Bone marrow (tissue), 2 donors: ENCODE measurements at places on chromosomes 1 and 21.

GRCh38 chr1:94144836-94145235 is 23.9 kb upstream of the ABCA4 start:
- DNase-seq = no peak

GRCh38 chr21:27164208-27165177 is 197.6 kb upstream of the ADAMTS5 start:
- DNase-seq = no peak

DNA sequence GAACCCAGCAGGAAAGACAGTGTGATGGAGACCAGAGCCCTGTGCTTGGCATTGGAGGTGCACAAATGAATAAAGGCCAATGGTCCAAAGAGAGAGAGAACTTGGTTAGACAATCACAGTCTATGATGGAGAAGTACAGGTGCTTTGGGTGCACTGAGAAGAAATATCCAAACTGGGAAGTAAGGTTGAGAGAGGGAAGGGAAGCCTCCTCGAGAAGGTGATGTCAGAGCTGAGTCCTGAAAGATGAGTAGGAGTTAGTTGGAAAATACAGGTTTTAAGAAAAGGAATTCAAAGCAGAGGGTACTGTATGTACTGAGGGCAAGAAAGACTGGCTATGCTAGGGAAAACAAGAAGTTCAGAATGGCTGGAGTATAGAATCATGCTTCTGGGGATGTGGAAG is 94.1 kb upstream of the CD53 start:
- DNase-seq = no peak

GRCh38 chr1:12384836-12385456 is 155.1 kb downstream of the VPS13D start:
- no peak for DNase-seq

GRCh38 chr1:226988334-226988666 is 48.2 kb downstream of the COQ8A start:
- DNase-seq = no peak

GRCh38 chr21:34994766-34995631 is 54.1 kb downstream of the RUNX1 start:
- no peak for DNase-seq

DNA sequence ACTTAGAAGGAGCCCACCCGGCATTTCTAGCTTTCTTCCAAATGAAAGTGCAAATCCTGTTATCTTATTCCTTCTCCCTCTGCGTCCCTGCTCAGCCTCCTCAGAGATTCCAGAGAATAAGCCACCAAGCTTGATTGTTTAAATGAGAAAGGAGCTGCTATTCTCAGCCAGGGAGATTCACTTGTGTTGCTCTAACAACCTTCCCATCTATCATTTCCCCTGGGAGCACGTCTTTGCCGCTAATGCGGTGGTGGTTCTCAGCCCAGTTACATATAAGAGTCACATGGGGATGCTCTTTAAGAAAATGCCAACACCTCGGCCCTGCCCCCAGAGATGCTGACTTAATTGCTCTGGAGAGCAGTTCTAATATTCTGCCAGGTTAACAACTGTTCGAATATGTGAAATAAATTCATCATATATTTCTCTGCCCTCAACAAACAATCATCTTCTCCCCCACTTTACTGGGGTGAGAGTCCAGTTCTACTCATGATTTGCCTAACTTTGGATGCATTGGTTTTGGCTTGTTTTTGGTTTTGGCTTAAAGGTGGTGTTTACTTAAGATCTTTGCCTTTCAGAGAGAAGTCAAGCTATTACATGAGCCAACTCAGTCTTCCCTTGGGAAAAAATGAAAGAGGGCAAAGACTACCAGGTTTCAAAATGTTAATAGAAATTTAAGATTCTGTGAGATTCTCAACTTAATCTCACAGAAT is 213.9 kb downstream of the SEC16B start:
- no peak for DNase-seq

DNA sequence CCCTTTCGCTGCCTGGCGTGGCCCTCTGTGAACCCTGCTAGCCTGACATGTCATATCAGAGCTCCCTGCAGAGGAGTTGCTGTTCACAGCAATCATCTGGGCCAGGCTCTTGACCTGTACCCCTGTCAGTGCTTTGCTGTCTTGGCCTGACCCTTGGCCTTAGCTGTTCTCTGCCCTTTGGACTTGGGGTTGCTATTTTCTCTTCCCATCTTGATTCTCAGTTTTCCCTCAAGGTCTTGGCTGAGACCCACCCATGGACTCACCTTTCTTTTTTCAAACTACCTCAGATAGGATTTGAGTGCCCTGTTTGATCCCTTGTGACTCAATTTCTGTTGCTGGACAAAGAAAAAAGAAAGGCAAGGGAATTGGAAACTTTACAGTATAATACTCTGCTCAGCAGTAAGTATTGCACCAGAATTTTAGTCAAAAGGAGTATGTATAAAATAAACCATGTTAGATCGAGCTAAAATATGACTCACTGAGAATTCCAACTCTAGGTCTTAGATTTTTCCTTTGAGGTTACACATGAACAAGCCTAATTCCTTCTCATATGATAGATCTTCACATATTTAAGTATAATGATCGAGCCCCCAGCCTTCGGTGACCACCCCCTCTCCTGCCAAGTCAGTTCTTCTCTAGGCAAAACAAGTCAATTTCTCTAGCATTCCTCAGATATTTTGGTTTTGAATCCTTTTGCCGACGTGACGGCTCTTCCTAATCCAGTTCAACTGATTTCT is 110.5 kb downstream of the NGF start:
- no peak for DNase-seq

DNA sequence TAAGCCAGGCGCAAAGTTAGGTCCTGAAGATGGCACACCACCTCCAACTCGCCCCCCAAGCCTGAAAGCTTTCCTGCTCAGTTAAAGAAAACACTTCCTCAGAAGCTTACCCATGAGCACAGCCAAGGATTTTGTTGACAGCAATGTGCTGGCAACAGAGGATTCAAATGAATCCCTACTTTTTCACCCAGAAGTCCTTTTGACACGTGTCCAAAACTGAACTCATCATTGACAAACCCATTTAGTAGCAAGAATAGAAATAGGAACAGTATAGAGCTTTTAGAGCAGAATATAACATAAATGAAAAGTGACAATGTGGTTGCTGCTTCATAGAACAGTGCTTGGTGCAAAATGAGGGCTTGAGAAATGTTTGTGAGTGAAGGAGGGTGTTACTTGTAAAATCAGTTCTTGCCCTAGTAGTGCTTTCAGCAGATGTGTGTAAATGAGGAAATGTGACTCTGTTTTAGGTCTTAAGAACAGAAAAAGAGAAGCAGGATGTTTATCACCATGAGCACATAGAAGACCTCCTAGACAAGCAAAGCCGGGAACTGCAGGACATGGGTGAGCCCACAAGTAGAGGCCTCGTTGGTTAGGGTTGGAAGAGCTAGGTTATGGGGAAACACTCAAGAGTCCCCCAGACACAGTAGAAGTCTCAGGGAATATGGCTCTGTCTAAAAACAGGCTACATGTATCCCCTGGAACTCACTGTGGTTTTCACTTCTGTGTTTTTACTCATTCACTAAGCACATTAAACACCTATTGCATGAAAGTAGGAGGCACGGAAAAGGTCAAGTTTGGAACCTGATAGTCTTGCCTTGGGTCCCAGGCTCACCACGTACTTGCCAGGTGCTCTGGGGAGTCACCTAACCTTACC is 48.6 kb upstream of the TMEM125 start:
- DNase-seq = no peak

DNA sequence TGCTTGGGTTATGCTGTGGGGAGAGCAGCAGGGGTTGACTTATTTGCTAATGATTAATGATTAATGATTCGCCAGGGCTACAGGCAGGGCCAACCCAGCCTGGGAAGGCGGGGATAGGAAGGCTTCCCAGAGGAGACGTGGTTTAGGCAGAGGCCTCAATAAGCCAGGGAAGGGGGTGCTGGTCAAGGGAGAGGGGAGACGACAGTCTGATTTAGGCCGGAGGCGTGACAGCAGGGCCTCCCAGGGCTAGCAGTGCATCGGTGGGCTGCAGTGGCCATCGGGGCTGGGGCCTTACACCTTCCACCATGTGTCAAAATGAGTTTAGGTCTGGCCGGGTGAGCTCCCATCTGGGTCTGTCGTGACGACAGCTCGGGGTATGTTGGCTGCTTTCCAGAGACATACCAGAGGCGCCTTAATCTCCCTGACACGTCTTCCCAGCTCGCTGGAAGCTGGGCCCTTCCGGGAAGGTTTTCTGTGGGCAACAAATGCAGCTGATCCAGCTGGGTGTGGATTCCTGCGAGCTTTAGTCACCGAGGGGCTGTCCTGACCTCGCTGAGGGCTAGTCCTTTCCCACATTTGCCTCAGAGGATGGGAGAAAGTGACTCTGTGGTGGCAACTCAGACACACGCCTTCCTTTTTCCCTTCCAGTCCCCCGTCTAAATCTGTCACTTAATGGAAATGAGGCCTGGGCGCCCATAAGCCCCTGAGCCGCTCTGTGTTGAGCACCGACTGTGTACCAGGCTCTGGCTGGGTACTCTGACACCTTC is 3.7 kb upstream of the SLC1A7 start:
- no peak for DNase-seq

- no peak for DNase-seq
Measured at GRCh38 chr1:28803051-28803450, 8.9 kb upstream of the OPRD1 start.

DNA sequence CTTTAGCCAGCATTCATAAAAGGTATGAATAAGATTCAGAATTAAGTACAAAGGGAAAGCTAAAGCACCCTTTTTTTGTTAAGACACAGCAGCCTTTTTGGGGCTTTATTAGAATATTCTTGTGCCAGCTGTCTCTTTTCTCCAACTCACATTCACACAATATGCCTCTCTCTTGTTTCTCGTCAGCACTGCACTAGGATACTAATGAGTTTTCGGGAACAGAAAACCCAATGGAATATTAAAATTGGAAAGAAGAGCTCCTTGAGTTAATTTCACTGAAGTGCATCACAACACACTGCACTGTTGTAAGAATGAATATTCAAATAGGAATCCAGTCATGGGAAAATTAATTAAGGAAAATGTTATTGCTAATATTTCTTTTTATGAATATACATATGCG is 410.4 kb upstream of the BEND5 start:
- no peak for DNase-seq

GRCh38 chr1:162709870-162710269 is 77.6 kb downstream of the DDR2 start:
- DNase-seq = no peak

- DNase-seq = no peak
Measured at GRCh38 chr1:163170975-163171676, 31.6 kb downstream of the RGS5 start.

DNA sequence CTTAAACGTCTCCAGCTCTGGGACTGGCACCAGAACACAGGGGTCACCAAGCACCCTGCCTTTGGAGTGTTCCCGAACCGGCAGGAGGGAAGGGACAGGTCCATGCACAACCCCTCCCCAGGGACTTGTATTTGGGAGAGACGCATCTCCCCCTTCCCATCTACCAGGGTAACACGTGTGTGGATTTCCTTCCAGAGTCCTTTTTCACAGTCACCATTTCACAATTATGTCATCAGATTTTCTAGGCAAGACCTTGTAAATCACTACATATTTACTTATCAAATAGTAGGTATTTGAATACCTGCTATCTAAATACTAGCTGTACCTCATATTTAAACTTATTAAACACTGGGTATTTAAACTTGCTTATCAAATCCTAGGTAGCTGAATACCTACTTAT is 57.4 kb upstream of the AJAP1 start:
- no peak for DNase-seq

DNA sequence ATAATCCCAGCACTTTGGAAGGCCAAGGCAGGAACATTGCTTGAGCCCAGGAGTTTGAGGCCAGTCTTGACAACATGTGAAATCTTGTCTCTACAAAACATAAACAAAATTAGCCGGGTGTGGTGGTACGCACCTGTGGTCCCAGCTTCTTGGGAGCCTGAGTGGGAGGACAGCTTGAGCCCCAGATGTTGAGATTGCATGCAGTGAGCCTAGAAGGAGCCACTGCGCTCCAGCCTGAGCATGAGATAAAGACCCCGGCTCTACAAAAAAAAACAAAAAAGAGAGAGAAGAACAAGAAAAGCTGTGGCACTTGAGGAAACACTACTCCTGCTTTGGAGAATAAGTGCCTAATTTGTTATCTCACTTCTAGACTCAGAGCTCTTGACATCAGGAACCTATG is 146.6 kb downstream of the GLUL start:
- DNase-seq = no peak

DNA sequence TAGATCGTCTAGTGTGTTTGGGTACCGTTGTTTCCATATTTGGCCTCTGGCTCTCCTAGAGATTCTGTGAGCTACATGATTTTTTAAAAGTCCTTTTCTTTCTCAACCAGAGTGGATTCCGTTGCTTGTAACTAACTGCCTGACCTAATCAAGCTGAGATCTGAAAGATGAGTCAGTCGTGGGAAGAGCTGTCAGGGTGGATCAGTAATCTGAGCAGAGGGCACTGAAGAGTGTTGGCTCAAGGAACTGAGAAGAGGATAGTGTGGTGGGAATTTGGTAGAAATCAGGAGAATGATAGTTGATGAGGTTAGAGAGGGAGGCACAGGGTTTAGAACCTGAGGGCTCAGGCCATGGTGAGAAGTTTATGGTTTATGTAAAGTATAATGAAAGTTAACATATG is 52.2 kb downstream of the TRAF5 start:
- DNase-seq = no peak

GRCh38 chr1:110424699-110425611 is 17.5 kb upstream of the LAMTOR5 start:
- no peak for DNase-seq

DNA sequence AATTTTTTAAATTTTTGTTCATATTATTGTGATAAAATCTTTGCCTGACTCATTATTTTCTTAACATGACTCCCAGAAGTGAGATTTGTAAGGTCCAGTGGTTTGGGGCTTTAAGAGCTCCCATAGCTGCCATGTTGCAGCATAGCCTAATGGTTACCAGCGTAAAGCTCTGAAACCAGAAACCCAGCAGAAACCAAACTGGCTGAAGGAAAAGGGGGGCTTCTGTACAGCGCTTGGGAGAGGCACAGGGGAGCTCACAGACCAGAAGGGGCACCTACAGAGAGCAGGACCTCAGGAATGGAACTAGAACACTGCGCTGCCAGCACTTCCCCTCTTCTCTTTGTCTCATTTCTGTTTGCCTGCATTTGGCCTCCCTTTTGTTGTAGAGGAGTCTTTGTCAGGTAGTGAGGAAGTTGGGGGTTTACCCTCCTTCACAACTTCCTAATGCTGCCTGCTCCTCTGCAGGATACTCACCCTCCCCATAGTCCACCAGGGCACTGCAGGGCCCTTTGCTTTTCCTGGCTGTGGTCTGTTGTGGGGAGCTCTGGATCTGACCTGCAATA is 2.6 kb upstream of the PYCR2 start:
- no peak for DNase-seq

- DNase-seq = no peak
Measured at GRCh38 chr1:206685334-206685768, 646 bp downstream of the MAPKAPK2 start.
